ENCODE measurements at places on chromosomes 7 and 10.

- DNase-seq, result no peak
Measured at GRCh38 chr10:48209241-48209640, 65.3 kb downstream of the FRMPD2 start.

DNA sequence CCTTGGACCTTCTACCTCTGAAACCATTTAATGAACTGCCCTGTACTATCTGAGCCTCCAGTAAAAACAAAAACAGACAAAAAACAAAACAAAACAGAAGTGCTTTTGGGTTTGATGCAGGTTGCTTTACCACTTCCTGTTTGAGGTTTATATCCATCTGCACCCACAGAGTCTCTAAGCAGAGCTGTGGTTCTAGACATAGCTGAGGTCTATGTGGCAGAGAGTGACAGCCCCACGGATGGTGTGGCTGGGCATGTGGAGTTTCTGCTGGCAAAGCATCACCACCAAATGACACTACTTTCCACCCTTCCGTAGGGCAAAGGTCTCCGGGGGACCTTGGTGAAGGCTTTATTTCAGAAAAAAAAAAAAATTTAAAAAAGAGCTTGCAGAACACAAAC is 754.2 kb downstream of the GRID1 start:
- DNase-seq, result peak; percentile 70

DNA sequence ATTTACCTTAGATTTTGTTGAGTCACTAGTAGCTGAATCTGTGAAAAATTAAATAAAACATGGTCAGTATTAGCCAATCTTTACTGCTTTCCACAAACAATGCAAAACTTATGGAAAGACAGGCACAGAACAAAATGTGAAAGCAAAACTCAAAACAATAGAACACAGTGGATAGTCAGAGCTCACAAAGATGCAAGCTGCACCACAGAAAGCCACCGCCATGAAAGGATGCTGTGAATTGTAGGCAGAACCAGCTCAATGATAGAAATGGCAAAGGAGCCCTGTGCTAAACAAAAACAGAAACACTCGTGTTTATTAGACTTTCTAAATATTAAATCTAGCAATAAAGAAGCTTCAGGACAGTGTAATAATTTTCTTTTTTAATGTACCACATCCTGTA is 134.4 kb downstream of the ARHGAP21 start:
- DNase-seq, result no peak

GRCh38 chr10:87818505-87819288 is 671 bp upstream of the ATAD1 start:
- DNase-seq, result peak; percentile 71

DNA sequence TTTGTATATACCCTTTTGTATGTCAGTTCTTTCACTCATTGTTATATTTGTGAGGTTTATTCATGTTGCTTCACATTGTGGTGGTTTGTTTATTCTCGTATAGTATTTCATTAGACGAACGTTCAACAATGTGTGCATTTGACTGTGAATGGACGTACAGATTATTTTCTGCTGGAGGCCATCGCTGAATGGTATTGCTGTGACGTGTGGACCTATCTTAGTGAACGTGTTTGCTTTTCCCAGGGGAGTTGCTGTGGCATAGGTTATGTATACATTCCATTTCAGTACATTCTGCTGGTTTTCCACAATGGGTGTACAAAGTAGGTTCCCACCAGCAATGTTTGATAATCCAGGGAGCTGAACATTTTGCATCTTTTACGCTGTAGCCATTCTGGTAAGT is 31.1 kb upstream of the PLEKHS1 start:
- DNase-seq, result no peak

DNA sequence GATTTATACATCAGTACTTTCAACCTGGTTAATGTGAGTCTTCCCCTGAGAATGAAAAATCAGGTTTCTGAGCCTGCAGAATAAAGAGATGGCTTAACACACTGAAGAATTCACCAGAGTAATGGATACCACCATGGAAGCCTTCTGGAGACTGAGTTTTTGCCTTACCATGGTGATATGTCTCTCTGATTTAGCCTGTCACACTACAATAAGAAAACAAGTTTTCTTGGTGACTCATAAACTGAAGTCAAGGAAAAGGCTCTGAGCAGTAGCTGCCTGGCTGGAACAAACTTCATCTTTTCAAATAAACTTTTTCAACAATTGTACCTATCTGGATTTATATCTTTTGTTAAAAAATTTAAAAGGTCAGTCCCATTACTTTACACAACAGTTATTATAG is 229.0 kb downstream of the PRPF18 start:
- DNase-seq, result no peak

DNA sequence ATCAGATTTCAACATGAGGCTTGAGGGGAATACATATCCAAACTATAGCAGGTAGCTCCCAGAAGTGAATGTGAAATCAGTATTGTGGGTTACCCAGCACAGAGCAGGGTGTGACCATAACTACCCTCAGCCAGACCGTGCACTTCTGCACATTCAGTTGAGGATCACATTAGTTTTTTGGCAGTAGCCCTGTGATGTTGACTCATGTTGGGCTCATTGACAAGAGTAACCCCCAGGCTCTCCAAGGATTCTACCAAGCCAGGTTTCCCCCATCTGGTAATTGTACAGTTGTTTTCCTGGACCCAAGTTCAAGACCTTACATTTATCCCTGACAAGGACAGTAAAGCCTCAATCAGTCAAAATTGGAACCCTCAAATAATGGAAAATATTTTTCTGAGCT is 11.7 kb upstream of the CPA4 start:
- DNase-seq, result no peak

DNA sequence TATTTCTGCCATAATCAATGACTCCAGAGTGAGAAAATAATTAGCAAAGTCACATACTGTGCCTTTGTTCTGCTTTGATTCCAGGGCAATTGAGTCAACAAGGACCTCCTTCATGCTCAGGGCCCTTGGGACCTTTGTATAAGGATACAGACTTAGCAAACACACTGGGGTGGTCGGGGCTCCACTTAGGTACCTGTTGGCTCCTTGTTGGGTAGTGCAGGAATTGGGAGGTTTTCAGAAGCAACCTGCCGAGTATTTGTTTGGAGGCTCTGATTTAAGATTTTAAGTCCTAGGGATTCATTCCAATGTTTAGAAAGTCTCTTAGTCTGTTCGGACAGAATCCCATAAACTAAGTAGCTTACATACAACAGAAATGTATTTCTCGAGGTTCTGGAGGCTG is 3.0 kb downstream of the ADCK2 start:
- no peak for DNase-seq

DNA sequence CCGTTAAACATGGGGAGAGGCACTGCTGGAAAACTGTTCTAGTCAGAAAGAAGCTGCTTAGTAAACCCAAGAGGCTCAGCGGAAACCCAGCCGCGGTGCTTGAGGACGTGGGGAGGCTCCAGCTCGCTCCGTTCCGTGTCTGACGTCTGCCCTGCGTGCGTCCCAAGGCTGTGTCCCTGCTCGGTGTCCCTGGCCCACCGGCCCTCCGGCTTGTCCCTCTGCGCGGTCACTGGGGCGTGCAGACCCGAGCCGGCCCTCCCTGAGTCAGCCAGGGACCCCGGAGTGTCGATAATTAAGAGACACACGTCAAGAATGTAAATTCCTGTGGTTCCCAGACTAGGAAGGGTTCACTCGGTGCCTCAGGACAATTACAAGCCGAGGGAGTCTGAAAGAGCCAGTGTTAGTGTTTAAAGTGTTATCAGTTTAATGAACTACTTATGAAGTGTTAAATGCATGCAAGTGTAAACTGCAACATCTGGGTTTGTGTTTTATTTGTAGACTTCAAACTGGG is 98.9 kb downstream of the WDR11 start:
- DNase-seq, result no peak

DNA sequence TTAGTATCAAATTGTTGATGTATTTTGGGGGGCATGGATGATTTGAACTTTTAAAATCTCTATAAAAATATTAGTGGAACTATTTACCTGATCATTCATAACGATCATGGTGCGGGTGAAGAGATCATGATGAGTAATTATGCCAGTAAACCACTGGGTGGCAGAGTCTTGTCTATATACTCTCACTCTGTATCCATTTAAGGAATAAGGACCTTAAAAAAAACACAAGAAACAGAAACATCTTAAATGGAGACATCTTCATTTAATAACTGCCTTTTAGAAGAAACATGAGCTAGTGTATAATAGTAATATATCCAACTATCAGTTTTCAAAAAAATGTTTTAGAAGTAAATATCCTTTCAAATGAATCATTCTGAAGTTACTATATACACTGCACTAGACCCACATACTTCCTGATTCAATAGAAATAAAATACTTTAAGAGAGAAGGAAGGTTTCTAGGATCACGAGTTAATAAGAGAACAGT is 84.0 kb downstream of the NRBF2 start:
- peak; percentile 32 for DNase-seq

DNA sequence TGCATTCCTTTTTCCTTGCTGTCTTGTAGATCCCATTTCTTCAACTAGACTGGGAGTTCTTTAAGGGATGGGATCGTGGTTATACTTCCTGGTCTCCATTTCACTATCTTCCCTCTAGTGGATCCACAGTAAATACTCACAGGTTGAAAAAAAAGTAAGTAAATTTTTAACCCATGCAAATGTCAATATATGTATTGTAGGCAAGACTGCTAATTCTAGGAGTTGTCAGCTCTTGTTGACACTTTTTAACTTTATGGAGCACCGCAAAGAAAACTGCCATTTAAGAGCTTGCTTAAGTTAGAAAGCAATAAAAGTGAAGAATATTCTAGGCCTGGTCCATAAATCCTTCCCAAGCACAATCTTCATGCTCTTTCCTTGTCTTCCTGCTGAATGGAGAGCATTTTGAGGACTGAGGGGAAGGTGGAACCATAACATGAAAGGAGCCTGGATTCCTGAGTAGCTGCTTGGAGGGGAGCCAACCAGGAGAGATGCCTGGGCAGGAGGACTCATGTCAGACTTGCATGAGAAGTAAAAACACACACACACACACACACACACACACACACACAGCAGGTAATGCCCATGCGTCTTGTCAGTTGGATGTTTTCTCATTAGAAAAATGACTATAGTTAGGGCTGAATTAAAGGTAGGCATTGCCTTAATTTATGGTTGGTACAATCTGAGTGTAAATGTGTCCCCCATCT is 32.2 kb downstream of the VWA2 start:
- DNase-seq, result no peak

DNA sequence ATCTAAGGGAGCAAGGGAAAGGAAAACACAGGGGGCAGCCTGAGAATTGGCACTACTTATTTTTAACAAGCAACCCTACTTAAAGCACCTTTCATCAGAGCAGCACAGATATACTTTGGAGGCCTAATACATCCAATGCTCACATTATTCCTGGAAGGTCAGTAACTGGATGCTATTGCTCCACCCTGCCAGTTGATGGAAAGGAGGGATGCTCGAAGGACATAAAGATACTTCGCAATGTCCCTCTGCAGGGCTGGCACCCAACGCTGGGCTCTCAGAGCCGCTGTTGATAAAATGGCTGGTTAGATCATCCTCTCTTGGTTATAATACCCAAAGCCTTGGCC is 307.9 kb upstream of the AOAH start:
- DNase-seq, result no peak

DNA sequence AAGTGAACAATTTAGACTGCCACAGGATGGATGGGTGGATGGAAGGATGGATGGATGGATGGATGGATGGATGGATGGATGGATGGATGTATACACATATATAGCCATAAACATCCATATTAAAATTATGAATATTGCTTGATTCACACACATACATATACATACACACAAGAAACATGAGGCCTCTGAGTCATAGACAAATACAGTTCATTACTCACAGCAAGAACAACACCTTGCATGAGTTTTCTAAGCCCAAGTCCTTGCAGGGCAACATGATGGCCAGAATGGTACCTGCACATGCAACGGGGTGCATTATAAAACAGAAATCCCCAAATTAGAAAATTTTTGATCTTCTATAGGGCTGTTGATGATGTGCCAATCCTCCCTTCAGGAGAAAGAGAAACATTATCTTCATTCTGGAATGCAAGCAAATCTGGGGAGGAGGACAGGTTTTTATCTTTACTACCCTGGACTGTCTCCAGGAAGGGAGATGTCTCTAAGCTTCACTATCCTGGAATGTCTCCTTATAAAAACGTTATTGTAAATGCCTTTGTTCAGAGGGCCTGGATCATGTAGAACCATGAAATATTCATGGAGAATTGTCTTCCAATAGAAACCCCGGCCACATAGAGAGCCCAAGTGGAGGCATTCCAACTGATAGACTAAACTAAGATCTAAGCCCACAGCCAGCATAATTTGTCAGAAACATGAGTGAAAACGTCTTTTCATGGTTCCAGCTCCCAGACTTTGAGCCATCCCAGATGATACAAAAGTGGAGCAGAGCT is 238.6 kb upstream of the LRRN3 start:
- no peak for DNase-seq

GRCh38 chr7:142280263-142280662 is 22.4 kb upstream of the PRSS58 start:
- DNase-seq, result no peak

GRCh38 chr10:32982911-32983909 is 25.2 kb upstream of the ITGB1 start:
- no peak for DNase-seq

- no peak for DNase-seq
Measured at GRCh38 chr10:101008823-101009423, 9.3 kb downstream of the LZTS2 start.

GRCh38 chr7:55515569-55516279 is 56.6 kb downstream of the VOPP1 start:
- no peak for DNase-seq

- DNase-seq, result no peak
Measured at GRCh38 chr7:115682507-115682906, 348.1 kb downstream of the TFEC start.

- DNase-seq, result no peak
Measured at GRCh38 chr7:1977876-1978441, 254.8 kb downstream of the MAD1L1 start.

DNA sequence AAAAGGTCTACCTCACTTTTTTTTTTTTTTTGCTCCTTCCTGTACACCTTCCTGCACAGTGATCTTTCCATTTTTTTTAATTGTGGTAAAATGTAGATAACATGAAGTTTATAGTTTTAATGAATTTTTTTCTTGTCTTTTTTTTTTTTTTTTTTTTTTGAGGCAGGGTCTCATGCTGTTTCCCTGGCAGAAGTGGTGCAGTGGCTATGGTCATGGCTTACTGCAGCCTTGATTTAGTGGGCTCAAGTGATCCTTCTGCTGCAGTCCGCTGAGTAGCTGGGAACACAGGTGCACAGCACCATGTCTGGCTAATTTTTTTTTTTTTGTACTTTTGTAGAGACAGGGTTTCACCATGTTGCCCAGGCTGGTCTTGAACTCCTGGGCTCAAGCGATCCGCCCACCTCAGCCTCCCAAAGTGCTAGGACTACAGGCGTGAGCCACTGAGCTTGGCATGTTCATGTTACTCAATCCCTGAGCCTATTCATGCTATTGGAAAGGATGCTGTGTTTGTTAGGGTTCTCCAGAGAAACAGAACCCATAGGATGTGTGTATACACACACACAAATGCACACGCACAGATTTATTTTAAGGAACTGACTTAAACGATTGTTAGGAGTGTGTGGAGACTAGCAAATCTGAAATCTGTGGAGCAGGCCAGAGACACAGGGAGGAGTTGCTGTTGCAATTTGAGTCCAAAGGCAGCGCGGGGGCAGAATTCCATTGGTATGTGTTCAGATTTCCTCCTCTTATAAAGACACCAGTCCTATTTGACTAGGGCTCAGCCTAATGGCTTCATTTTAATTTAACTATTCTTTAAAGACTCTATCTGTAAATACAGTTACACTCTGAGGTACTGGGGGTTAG is 29.1 kb downstream of the GALNT11 start:
- no peak for DNase-seq

GRCh38 chr7:152161171-152161570 is 135.7 kb downstream of the GALNT11 start:
- no peak for DNase-seq

Data from activated naive CD4-positive, alpha-beta T cell treated with anti-CD3 and anti-CD28 coated beads, Interleukin-2, amount 10 ng/mL, durations not matched to agents 7 days and 5 days (primary cell).